ENCODE measurements at places on chromosomes 12 and 14.

- no peak for DNase-seq
Measured at GRCh38 chr12:234019-234418, 20.1 kb upstream of the SLC6A12 start.

DNA sequence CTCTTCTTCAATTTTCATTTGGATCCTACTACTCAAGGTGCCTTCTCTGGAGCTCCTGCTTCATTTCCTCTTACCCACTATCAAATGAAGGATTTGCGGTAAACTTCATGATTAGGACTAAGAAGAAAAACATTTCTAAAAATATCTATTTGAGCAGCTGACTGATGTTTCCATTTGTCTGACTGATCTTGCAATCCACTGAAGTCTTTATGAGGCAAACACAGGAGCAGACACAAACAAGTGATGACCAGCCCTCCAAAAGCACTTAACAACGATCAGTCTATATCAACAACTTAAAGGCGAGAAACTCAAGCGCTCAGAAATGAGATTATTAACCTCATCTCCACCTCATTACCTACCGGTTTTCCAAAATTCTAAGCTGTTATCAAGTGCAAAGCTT is 26.2 kb downstream of the OSBPL8 start:
- no peak for DNase-seq

DNA sequence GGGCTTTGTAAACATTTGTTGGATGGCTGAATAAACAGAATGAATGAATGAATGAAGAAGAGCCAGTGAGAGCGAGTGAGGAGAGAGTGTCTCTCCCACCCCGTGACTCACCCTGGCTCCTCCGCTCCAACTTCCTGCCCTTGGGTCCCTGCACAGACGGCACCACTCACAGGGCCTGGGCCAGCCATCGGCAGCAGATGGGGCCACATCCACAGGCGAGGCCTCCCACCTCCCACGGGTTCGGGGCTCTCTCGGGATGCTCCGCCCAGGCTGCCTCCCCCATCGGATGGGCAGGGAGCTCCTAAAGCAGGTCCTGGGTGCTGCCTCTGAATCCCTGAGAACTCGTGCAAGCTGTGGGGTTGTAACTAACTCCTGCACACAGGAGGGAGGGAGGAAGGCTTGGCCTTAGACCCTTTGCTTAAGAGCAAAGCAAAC is 41.3 kb downstream of the CCNK start:
- no peak for DNase-seq

- DNase-seq = no peak
Measured at GRCh38 chr12:11941606-11942337, 129.0 kb upstream of the BCL2L14 start.

- DNase-seq = no peak
Measured at GRCh38 chr14:72706485-72706884, 187.4 kb downstream of the DPF3 start.

DNA sequence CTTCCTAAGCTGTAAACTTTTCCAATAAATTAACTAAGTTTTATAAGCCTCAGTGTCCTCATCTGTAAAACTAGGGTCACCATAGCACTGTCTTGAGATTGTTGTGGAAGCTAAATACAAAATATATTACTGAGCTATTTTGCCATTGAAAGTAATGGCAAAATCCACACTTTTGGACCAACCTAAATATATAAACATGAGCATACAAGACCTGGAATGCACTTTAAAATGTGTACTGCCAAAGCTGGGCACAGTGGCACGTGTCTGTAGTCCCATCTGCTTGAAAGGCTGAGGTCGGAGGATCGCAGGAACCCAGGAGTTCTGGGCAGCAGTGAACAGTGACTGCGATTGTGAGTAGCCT is 29.8 kb upstream of the SINHCAF start:
- no peak for DNase-seq

- DNase-seq = no peak
Measured at GRCh38 chr14:47595552-47595951, 79.9 kb downstream of the MDGA2 start.

- DNase-seq = no peak
Measured at GRCh38 chr12:32549675-32550079, 129.4 kb upstream of the DNM1L start.

GRCh38 chr12:22525426-22525825 is 18.9 kb downstream of the C2CD5 start:
- DNase-seq = no peak

GRCh38 chr14:93082576-93083001 is 33.1 kb downstream of the ITPK1 start:
- no peak for DNase-seq
